Kidney capillary endothelial cell (primary cell): ENCODE measurements at places on chromosomes 13 and 19.
A peak's percentile ranks its signal among the peaks of the same experiment; 100 is the strongest.

- DNase-seq = no peak
Observed at GRCh38 chr13:43373400-43373799, 350.0 kb downstream of the DNAJC15 start.

DNA sequence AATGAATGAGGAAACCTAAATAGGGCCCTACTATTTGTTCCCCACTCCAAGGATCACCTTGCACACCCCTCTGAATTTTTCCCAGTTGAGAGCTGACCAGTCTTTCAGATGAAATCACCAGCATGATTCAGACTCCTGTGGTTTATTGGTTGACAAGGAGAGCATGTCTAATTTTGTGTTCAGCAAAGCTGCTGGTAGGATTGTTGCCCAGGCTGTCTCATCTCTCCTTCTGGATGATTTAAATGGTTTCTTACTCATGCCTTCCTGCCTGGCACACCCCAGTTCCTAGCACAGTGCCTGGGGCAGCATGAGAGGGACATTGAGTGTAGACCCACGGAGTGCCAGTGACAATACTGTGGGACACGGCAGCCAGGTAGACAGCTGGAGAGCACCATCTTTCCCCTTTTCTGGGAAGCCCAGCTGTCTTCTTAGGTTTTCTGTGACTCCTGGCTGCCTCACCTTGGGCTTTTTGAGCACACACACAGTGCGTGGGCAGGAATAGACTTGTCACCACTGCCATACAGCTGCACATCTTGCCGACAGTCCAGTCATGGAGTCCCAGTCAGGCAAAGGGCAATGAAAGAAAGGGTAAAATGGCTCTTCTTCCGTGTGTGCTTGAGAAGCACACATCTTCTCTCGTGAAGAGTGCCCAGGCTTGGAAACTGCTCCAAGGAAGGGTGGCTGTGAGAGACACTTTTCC lies 12.3 kb downstream of the FGF9 start:
- DNase-seq = no peak

GRCh38 chr13:31436478-31436877 lies 236.7 kb downstream of the B3GLCT start:
- DNase-seq = no peak

GRCh38 chr19:16524991-16525734 lies 17.1 kb downstream of the CHERP start:
- no peak for DNase-seq

DNA sequence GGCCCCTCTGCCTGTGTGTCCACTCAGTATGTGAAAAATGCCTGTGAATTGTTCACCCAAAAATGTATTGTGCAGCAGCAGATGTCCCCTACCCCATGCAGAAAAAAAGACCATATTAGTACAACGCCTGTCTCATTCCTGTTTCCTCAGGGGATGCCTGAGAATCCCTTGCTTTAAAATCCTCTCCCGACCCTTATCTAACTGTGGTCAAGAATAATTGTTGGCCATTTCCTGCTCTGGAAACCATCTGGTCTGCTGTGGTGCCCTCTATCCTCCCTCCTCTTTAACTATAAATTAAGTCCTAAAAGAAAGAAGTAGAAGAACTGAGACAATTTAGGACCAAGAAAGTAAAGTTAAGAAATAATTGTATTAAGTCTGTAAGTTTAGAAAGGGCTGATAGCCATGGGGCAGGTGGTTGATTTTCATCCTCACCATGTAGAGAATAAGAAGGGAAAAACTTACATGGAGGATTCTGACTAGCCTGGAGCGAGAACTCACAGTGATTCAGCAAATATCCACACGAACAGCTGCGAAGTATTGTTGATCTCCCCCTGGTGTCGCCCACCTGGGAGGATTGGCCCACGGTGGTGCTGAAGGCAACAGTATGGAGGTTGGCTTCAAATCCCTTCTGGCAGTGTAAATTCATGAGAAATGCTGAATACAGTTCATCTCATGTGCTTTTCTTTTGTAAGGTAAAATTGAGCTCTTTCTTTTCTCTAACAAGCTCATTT lies 85.6 kb downstream of the COL4A2 start:
- DNase-seq = no peak

GRCh38 chr13:43333176-43333575 lies 309.8 kb downstream of the DNAJC15 start:
- no peak for DNase-seq

GRCh38 chr19:39078436-39079200 lies 5.5 kb upstream of the ACP7 start:
- peak; percentile 82 for DNase-seq

- no peak for DNase-seq
Observed at GRCh38 chr13:76745261-76746200, 140.7 kb downstream of the KCTD12 start.

GRCh38 chr19:47321630-47322029 lies 10.3 kb upstream of the C5AR2 start:
- DNase-seq = no peak

GRCh38 chr13:95174517-95174916 lies 126.7 kb downstream of the ABCC4 start:
- DNase-seq = no peak

DNA sequence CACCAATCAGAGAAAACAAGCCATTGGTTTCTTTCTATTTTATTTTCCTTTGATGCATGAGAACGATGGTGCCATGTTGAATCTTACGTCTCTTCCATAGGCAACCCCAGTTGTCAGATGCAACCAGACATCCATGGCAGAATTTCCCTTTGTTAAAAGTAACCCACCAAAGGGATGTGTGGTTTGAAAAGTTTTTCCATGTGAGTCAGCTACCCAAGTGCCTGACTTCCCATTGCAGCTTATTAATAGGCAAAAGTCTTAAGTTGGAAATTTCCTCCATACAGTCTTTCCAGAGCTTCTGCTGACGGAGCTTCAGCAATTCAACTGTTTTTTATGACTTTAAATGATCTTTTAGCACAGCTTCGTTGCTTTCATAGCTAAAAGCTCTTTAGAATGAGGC lies 73.8 kb upstream of the FAM216B start:
- DNase-seq = no peak

DNA sequence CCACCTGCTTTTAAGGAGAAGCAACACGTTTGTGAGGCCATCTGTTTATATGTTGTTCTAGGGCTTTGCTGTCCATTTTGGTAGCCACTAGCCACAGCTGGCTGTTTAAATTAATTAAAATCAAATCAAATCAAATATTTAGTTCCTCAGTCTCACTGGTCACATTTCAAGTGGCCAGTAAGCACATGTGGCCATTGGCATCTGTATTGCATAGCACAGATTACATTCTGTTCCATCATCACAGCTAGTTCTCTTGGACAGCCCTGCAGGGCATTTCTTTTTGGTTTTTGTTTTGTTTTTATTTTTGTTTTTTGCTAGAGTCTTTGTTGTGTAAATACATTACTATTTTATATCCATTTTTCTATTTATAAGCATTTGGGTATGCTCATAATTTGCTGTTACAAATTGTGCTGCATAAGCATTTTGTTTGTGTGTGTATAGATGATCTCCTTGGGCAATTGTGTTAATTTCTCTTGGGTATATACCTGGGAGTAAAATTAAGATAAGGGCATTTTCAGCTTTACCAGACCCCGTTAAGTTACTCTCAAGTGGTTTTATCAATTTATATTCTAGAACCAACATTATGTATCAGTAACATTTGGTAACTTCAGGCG lies 31.3 kb downstream of the SAE1 start:
- no peak for DNase-seq

DNA sequence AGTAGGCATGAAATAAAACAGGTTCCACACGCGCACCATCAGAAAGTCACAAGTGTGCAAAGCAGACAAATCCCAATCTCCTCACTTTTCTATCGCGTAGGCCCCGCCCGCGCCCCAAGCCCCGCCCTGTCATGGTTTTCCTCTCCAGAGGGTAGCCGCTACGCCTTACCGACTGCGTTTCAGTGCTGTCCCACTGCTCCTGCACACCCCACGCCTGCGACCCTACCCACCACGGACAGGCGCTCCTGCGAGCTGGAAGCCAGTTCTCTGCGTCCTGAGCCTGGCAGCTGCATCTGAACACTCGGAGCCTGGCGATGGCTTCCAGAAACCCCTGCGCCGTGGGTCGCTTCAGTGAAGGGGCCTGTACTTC lies 379 bp upstream of the ZNF470 start:
- DNase-seq = peak; percentile 27

DNA sequence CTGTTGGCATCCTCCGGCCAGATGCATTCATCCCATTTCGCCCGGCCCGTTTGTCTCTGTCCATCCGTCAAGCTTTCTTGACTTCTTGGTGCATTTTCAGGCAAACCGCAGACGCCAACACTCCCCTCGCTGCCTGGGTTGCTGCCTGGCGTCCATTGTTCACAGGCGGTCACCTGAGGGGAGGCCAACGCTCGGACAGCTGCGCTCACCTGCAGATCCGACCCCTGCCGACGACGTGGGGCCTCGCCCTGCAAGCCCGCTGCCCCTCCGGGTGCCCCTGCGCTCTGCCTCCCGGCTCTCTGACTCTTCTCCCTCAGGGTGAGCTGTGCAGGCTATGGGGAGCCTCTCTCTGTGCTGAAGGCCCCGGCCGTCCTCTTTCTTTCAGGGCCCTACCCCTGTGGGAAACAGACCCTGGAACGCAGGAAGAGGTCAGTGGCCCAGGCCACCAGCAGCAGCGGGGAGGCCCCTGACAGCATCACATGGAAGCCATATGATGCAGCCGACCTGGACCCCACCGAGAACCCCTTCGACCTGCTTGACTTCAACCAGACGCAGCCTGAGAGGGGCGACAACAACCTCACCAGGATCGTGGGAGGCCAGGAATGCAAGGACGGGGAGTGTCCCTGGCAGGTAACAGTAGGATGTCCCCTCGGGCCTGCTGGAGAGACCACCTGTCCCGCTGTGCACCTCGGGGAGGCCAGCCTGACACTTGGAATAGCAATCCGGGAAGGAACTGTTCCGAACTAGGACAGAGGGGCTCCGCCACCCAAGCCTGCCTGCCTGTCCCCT lies 14.8 kb upstream of the PROZ start:
- no peak for DNase-seq

DNA sequence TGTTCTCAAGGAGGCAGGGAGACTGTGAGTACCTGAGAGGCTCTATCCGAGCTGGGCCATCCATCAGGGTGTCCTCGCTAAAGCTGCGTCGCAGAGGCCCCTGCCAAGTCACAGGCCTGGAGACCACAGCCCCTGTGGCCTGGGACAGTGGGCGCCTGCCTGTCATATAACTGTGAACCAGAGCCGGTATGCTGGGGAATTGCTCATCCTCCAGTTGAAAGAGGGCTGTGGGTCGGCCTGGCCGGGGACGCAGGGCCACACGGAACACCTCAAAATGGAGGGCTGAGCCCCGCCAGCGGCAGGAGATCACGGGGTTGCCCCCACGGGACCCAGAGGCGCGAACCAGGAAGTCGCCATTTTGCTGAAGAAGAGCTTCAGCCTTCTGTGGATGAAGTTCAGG lies 6.6 kb downstream of the SH2D3A start:
- DNase-seq = no peak

GRCh38 chr13:20814224-20814910 lies 40.6 kb upstream of the EEF1AKMT1 start:
- DNase-seq = peak; percentile 64

DNA sequence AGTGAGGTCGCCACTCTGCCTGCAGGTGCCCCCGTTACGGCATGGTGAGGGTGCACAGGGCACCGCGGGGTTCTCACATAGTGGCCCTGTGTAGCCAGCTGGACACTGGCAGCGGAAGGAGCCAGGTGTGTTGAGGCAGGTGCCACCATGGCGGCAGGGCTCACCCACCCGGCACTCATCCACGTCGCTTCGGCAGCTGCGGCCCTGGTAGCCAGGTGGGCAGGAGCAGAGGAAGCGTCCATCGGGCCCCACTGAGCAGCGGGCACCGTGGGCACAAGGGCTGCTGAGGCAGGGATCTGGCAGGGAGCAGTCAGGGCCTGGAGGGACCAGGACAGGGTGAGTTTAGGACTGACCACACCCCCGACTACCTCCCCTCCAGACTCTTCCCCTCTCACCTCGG lies 8.8 kb downstream of the NOTCH3 start:
- DNase-seq = no peak

DNA sequence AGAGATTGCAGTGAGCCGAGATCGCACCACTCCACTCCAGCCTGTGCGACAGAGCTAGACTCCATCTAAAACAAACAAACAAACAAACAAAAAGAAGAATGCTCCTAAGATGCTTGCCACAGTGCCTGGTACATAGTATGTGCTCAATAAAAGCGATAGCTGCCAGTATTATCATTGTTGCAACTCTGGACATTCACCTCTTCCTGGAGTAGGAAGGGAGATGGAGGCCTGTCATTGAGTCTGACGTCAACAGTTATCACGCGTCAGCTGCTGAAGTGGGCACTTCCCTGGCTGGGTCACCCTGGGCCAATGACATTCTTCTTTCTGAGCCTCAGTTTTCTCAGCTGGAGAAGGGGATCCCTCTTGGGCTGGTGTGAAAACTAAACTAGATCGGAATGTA lies 4.2 kb upstream of the PLAUR start:
- no peak for DNase-seq

- DNase-seq = no peak
Observed at GRCh38 chr19:19486343-19487076, 28.8 kb downstream of the TSSK6 start.

DNA sequence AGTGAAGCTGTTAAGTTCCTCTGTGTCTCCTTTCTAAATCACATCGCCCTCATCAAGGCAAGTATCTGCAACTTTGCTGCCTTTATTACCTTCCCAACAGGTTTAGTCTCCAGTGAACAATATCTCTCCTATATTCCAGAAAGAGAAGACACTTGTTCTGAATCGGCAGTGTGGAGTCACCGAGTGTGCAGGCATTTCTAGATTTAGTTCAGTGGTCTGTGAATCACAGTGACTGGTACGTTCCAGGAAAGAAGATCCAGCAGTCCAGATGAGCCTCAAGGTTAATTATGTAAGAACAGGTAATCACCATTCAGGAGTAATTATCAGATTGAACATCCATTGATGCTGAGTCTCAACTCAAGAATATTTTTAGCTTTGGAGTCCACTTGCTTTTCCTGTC lies 497.0 kb downstream of the FOXO1 start:
- DNase-seq = no peak
